ENCODE measurements at places on chromosomes 16 and 17.

DNA sequence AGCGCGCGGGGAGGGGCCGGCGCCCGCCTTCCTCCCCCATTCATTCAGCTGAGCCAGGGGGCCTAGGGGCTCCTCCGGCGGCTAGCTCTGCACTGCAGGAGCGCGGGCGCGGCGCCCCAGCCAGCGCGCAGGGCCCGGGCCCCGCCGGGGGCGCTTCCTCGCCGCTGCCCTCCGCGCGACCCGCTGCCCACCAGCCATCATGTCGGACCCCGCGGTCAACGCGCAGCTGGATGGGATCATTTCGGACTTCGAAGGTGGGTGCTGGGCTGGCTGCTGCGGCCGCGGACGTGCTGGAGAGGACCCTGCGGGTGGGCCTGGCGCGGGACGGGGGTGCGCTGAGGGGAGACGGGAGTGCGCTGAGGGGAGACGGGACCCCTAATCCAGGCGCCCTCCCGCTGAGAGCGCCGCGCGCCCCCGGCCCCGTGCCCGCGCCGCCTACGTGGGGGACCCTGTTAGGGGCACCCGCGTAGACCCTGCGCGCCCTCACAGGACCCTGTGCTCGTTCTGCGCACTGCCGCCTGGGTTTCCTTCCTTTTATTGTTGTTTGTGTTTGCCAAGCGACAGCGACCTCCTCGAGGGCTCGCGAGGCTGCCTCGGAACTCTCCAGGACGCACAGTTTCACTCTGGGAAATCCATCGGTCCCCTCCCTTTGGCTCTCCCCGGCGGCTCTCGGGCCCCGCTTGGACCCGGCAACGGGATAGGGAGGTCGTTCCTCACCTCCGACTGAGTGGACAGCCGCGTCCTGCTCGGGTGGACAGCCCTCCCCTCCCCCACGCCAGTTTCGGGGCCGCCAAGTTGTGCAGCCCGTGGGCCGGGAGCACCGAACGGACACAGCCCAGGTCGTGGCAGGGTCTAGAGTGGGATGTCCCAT, 232.8 kb downstream of the SEC14L1 start:
- DNase-seq, result no peak

DNA sequence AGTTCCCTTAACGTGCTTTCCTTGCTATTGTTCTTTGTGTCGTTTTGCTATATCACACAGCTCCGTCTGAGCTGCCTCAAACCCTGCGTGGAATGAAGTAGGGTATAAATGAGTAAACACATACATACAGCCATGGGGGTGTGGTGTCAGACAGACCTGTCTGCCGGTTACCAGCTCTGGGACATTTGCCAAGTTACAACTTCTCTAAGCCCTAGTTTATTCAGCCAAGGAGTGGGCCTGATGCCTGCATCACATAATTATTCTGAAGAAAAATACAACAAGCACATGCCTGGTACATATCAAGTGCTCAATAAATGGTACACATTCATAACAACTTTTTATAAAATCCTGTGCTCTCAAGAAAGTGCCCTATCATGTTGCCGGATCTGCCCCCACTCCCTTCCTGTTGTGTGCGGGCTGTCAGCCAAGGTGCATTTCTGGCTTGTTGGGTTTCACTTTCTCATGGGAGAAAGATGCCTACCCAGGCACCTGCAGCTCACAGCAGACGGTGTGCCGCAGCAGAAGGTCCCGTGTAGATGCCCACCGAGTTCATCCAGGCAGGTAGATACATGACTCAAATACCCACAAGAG, 30.5 kb downstream of the SMPD3 start:
- peak; percentile 31 for DNase-seq

- no peak for DNase-seq
Measured at GRCh38 chr17:61878984-61879612, 15.8 kb upstream of the BRIP1 start.

DNA sequence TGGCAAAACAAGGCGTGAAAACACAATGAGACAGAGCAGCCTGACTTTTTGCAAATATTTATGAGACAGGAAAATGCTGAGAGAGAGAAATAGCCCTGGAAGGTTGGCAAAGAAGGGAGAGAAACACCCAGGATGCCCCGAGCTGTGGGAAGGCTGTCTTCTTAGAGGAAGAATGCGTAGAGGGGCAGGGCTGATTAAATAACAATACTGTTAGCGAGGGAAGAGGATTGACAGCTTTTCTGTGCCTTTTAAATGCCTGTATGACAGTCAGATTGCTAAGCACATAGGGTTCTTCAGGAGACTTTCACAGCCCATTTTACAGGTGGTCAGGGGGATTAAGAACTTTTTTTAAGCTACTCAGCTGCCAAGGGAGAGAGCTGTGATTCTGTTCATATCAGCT, 219.2 kb downstream of the SHISA9 start:
- DNase-seq, result no peak

- no peak for DNase-seq
Measured at GRCh38 chr16:12519986-12520385, 283.7 kb downstream of the CPPED1 start.

DNA sequence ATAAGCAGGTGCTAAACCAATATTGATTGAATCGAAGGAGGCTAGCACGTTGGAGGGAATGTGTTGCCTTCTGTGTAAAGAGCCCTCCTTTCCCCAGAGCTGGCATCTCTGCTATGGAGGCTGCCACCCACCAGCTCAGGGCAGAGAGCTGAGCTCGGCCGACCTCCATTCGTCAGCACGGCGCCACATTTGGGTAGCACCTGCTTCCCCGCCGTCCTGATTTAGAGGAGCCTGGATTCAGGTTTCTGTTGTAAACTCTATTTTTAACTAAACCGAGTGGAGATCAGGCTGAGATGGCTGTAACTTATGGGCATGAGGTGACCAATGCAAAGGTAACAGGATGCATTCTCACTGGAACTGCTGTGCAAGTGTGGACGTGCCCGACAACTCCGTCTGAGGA, 172.5 kb downstream of the CCDC182 start:
- DNase-seq, result no peak

DNA sequence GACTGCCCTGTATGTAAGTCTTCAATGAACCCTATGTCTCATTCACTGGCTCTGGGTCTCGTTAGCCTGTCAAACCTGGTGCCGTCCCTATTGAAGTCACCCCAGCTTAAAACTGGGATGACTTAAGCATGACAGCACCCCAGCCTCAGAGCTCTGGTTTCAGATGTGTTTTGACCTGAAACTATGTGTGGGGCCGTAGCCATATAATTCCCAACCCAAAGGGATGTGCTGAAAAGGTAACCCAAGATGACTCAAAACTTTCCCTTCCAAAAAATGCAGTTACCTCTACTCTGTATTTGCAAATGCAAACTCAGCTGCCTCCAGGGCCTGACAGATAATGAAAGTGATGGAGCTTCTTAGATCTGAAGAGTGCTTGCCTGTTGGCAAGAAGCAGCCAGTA, 478.3 kb upstream of the ERCC4 start:
- DNase-seq, result no peak

DNA sequence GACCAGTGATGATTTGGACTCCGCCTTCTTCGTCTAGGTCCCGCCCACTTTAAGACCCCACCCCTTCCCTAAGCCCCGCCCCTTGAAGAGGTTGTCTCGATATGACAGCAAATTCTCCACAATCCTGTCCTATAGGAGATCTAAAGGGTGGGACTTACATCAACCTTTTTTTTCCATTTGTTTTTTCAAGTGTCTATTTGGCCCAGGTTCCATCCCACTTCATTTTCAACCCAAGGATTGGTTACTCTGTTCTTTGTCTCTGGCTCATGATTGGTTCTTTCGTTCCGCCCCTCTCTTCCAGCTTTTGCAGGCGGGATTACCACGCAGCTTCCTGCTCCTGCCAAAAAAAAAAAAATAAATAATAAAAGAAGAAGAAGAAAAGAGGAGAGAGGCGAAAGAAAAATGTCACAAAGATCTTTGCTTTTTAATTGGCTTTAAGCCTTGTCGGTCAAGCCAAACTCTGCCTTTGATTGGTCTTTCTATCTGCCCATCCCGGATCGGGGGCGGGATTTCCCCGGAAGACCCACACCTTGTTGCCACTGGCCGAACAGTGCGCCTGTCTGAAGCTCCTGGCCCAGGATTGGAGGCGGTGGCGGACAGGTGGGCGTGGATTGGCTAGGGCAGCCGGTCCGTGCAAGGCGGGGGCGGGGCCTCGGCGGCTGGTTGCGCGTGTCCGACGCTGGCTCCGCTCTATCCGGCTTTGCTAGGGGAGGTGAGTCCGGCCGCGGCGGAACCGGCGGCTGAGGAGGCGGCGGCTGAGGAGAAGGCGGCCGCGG, 1.2 kb upstream of the NLK start:
- DNase-seq, result peak; percentile 100

DNA sequence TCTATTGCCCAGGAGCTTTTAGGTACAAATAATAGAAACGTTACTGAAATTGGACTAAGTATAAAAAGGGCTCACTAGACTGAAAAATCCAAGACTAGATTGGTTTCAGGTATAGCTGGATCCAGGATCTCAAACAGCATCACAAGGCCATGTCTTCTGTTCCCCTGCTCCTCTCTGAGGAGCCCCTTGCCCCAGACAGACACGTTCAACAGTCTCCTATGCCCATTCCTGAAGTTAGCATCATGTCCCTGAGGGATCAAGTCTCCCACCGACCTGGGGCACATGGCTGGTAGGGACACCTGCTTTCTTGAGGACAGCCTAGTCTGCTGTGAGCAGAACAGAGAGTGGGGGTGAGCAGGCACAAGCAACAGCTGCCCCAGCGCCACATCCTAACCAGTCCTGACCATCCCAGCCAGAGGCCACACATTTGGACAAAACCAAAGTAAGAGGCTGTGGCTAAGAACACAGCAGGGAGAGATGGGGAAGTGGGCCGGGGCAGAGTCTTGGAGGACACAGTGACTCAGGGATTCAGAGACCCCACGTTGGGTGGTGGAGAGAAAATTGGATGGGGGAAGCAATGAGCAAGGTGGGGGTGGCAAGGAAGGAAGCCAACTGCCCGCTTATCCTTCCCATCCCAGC, 10.5 kb upstream of the MMP2 start:
- no peak for DNase-seq

DNA sequence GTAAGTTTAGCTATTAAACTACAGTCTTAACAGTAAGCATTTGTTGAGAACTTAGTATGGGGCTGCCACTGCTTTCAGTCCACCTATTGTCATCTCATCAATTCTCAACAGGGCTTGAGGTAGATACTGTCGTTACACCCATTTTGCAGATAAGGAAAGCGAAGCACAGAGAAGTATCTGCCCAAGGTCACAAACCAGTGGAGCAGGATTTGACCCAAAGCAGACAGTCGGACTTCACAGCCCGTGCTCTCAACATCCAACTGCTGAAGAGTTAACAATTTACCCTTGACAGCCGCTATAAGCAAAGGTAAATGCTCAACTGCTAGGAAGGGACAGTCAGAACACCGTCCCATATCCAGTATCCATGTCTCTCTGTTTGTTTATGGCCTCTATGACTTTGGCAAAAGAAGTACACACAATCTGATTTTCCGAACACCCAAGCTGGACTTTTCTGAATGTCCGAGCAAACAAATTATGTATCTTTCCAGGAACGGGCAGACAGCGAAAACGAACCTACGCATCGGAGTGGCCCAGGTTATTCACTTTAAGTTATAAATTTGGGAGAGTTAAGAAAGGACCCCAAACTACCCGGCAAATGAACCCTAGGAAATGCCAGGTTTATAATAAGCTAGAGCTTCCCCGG, 1.2 kb downstream of the SIAH1 start:
- DNase-seq, result no peak

DNA sequence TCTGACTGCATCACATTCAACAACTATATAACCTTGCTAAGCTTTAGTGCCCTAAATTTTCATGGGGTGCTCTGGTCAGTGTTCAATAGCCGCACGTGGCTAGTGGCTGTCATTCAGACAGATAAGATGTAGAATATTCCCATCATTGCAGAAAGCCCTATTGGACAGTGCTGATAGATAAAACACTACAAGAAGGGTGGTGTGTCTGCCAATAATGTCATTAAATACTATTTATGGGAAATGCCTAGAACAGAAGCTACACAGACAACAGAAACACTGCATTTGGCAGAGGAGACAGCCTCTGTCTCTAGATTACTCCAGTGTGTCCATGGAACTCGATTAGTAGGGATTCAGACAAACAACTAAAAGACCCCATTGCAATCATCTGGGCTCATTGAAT, 28.4 kb upstream of the PMP22 start:
- no peak for DNase-seq

DNA sequence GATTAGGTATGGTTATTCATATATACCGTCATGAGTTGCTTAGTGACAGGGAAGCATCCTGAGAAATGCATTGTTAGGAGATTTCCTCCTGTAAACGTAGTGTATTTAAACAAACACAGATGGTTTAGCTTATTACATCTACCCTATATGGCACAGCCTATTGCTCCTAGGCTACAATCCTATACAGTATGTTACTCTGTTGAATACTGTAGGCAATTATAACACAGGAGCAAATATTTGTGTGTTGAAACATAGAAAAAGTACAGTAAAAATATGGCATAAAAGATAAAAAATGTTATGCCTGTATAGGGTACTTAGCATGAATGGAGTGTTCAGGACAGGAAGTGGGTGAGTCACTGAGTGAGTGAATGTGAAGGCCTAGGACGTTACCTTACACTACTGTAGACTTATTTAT, 157.7 kb downstream of the CDH11 start:
- peak; percentile 2 for DNase-seq

DNA sequence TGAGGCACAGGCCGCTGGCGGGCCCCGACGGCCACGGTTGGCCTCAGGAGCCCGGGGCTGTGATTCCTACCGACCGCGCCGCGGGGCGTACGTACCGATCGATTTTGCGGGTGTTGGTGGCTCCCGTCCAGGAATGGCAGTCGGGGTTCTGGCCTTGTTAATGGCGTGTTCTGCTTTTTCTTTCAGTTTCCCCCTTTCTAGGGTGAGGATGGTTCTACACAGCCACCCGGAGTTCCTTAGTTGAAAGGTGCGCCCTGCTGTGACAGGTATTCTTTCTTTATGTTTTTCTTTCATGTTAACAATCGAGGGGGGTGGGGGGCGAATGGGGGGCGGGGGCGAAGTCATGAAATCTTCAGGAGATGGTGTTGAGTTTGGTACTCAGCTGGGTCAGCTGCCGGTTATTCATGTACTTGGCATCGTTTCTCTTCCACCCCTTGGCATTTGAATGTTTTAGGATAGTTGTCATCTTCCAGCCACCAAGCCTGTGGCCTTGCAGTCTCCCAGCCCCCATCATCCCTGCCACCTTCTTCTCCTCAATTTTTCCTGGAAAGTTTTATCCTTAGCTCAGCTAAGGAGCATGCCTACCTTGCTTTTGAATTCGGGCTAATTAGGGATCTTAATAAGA, 802 bp downstream of the CYLD start:
- no peak for DNase-seq

- DNase-seq, result no peak
Measured at GRCh38 chr17:43584666-43585102, 38.5 kb upstream of the ETV4 start.
